Neural crest cell (in vitro differentiated cells): ENCODE measurements at places on chromosomes 6 and 20. TPM values are rescaled to one million over a fixed set of nuclear protein-coding genes. Genes with fewer than 3 reads are reported as not detected.

LCA5 gene
- total RNA-seq = 4.6 and 4.7 TPM in 2 replicates

SEL1L2 gene
- not detected in 2 replicates for total RNA-seq

CTCFL gene
- total RNA-seq = 0.09 and 0.14 TPM in 2 replicates

FLRT3 gene
- 35.2 and 36.3 TPM in 2 replicates for total RNA-seq

TULP1 gene
- total RNA-seq = not detected in 2 replicates

OR2B2 gene
- not detected in 2 replicates for total RNA-seq

JAG1 gene
- 67.7 and 70.3 TPM in 2 replicates for total RNA-seq

ARHGAP40 gene
- not detected in 2 replicates for total RNA-seq
